ENCODE measurements at places on chromosomes 13 and 19. TPM values are rescaled to one million over a fixed set of nuclear protein-coding genes. Genes with fewer than 3 reads are reported as not detected.

DNA sequence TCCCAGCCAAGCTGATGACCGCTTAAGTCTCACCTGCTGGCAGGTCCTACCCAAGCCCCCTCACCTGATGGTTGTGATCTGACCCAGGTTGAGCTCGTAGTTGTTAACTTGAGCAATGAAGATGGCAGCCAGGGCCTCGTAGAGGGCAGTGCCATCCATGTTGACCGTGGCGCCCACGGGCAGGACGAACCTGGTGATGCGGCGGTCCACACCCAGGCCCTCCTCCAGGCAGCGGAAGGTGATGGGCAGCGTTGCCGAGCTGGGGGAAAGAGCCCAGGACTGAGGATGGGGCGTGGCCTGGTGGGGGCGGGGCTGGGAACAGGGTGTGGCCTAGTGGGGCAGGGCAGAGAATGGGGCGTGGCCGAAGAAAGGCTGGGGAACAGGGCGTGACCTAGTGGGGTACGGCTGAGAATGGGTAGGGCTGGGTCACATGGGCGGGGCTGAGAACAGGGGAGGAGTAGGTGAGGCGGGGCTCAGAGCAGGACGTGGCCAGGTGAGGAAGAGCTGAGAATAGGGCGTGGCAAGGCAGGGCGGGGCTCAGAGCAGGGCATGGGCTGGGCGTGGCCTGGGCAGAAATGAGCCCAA lies 12.9 kb downstream of the OR7C2 start:
- DNase-seq: no peak

GRCh38 chr19:57103573-57104277 lies 16.1 kb upstream of the USP29 start:
- DNase-seq: peak; percentile 63

- DNase-seq: no peak
These were observed 82.4 kb downstream of the KCTD12 start for GRCh38 chr13:76803831-76804230.

- DNase-seq: no peak
These were observed 1359.6 kb upstream of the ATXN8OS start for GRCh38 chr13:68748038-68748437.

GRCh38 chr13:109671919-109672318 lies 114.5 kb downstream of the IRS2 start:
- no peak for DNase-seq

Gene SMIM24
- total RNA-seq: not detected

DNA sequence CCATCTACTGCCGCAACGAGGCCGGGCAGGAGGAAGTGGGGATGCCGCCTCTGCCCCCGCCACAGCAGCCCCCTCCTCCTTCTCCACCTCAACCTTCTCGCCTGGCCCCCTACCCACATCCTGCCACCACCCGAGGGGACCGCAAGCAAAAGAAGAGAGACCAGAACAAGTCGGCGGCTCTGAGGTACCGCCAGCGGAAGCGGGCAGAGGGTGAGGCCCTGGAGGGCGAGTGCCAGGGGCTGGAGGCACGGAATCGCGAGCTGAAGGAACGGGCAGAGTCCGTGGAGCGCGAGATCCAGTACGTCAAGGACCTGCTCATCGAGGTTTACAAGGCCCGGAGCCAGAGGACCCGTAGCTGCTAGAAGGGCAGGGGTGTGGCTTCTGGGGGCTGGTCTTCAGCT lies 3.4 kb upstream of the NUP62 start:
- DNase-seq: no peak

Gene PCDH20
- total RNA-seq: under 0.01 TPM

Measured in fibroblast of villous mesenchyme (primary cell).